ENCODE measurements at places on chromosomes 2 and 18.

DNA sequence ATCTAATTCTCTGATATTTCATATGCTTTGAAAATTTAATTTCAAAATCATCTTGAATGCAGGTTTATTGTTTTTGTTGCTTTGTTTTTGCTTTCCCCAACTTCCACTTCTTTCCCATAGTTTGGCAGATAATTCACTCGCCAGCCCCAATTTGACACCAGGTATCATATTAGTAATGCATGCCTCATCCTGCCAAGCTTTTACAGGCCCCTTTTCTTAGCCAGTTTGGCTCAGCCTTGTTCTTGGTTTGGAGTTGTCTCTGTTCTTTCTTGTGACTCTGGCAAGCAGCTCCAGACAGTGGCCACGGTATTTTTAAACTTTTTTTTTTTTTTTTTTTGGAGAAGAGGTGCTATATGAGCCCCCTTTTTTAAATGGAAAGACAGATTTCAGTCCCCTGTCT lies 65.3 kb downstream of the PMS1 start:
- no peak for DNase-seq

GRCh38 chr2:2799151-2799697 lies 468.1 kb upstream of the MYT1L start:
- no peak for DNase-seq

DNA sequence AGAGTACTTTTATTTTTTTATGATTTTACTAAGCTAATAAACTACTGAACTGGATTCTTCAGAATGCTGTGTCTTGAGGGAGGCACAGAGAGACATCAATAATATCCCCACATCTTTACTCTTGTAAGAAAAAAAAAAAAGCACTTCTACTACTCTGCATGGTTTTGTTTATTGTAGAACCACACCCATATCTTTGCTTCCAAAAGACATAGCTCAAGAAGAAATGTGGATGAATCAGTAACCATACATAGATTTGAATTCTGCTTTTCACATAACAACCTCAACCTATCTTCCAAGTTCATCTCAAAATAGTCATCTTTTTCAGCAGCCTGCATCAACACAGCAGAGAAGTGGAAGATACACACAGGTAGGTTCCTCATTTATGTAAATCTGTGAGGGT lies 12.2 kb upstream of the COL5A2 start:
- no peak for DNase-seq

DNA sequence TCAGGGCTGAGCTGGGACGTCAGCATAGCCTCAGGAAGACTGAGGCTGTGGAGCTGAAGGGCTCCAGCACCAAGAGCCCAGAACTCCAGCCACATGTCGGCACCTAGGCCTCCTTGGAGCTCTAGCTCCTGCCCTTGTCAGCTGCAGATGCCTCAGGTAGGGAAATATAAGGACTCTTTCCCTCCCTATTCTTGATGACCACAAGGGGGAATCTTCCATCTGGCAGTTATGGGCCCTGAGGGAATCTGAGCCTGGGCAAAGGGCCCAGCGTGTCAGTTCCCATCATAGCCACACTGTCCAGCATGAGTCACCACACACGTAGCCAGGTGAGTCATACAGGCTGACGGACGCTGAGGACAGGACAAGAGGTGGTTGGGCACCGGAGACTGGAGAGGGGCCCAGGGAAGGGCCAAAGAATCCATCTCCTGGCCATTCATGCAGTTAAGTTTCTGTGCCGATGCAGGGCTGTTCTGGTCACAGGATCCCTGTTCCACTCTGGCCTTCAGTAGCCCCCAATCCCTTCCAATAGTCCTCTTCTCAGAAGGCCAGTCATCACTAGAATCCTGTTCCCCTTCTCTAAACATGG lies 1.8 kb downstream of the MPV17 start:
- no peak for DNase-seq

DNA sequence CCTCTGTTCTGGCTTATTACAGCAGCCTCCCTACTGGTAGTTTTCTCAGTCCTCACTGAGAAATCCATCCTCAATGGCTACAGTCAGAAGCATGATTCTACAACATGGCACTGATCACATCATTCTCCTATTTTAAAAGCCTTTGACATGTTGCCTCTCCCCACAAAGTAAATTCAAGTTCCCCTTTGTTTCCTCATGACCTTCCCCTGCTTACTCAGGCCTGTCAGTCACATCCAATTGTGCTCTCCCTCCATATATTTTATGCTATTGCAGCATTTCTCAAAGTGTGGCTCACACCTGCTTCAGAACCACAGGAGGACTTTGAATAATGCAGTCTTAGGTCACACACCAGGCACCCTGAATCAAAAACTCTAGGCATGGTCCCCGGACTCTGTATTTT lies 124.6 kb downstream of the SPOPL start:
- no peak for DNase-seq

DNA sequence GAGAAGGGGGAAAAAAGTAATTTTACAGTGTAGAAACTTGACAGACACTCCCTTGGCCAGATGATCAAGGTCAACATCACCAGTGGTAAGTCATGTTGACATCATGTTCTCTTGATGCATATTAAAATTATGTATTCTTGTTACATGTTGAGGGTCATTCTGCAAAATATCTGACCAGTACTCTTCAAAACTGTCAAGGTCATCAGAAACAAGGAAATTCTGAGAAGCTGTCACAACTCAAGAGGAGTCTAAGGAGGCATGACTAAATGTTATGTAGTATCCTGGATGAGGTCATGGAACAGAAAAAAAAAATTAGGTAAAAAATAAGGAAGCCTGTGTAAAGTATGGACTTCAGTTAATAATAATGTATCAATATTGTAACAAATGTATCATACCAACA lies 6.3 kb downstream of the SGPP2 start:
- DNase-seq: no peak

- DNase-seq: no peak
These were observed 42.4 kb upstream of the GBX2 start for GRCh38 chr2:236210536-236210935.

- DNase-seq: no peak
These were observed 10.4 kb downstream of the CIB4 start for GRCh38 chr2:26630669-26631360.

GRCh38 chr18:62437235-62438017 lies 85.4 kb upstream of the ZCCHC2 start:
- no peak for DNase-seq

- DNase-seq: no peak
These were observed 212.7 kb upstream of the COPS8 start for GRCh38 chr2:236872981-236873380.

GRCh38 chr18:53864770-53865169 lies 359.7 kb downstream of the MBD2 start:
- DNase-seq: no peak

DNA sequence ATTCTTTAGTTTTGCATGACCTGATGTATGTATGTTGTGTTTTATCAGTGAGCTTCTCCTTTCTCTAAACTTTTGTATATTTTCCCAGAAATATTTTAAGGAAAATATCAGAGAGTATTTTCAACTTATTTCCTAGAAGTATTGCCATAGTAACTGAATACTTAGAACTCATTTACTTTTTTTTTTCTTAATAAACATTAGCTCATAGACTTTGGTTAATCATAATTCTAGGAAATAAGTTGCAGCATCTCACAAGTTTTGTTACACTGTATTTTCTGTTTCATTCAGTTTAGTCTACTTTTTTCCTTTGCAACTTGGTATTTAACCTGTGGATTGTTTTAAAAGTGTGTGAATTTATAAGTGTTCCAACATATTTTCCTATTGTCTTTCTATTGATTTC lies 27.5 kb downstream of the SMCHD1 start:
- DNase-seq: no peak

DNA sequence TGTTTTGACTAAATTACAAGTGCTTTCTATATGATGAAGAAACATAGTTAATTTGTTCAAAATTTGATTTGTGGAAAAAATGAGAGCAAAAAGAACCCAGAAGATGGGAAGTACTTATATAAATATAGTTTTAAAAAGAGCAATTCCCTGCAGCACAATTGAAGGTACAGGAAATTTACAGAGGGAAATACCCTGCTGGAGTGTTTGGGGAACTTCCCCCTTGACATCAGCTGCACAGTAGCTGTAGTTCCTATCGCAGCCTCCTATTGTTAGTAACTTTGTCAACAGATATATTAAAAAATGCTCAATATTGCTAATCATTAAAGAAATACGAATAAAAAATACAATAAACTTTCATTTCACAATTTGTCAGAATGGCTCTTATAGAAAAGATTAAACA lies 1118.8 kb upstream of the ZEB2 start:
- no peak for DNase-seq

DNA sequence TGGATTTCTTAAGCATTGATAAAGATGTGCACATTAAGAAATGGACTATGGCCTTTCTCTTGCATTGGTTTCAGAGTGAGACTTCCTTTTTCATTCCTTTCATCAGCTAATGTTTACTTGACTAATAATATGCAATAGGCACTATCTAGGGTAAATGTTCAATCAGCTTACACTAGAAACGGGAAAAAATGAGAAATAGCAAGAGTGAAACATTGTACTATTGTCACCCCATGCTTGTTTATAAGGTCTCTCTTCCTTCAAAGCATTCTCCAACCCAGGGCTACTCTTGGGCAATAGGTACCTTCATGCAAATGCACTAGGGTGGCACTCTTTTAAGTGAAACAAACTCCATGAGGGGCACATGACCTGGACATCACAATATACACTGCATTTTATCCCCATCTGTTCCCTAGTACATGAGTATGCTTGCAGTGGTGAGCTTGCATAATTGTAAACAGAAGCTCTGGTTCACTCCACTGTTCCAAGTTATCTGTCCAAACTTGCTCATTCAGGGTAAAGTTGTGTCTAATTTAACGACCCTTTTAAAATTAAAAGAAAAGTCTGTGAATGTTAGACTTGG lies 402.3 kb downstream of the ERBB4 start:
- DNase-seq: no peak

- DNase-seq: peak; percentile 13
These were observed 2.0 kb downstream of the IKZF2 start for GRCh38 chr2:213149294-213149875.

- DNase-seq: no peak
These were observed 77.8 kb downstream of the DNER start for GRCh38 chr2:229636571-229636970.

- no peak for DNase-seq
These were observed 4.6 kb upstream of the SERTAD2 start for GRCh38 chr2:64658269-64658668.

DNA sequence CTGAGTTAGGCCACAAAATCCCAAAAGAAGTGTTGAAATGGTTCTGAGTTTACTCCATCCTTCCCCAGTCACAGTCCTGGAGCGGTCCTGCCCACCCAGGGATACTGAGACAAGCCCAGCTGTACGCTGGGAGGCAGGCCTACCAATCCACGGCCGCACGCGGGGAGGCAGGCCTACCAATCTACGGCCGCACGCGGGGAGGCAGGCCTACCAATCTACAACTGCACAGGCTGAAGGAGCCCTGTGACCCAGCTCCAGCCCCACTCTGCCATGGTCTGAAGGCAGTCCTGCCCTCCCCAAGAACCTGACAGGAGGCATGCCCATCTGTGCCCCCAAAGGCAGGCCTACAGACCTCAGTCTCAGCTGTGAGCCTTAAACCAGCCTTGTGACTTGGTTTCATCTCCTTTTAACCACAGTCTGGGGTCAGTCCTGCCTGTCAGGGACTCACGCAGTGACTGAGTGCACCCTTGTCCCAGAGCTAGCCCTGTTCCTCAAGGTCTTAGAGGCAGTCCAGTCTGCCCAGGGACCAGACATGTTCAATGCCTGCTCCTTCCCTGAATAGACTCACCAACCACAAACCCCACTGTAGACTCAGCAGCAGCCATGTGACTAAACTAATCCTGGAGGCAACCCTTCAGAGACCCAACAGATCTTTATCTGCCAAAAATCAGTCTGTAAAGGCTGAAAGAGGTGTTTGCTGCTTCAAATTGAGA lies 36.8 kb downstream of the GPC1 start:
- no peak for DNase-seq

GRCh38 chr2:86441392-86441881 lies 266 bp downstream of the KDM3A start:
- DNase-seq: no peak

DNA sequence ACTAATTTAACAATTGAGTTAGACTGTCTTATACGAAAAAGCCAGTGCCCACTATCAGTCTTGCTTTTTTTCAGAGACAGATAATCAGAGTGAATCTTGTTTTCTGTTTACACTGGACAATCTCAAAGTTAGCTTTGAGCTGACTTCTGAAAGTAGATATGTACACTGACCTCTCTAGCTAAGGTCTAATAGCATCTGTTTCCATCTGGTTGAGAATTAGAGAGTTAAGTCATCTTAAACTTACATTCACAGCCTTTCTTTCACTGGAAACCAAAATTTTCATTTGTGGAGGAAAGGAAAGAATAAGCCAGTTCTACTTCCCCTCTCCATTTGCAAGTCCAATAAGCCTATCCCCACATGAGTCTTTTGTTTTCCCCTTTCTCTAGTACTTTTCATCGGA lies 89.3 kb downstream of the VRK2 start:
- no peak for DNase-seq

DNA sequence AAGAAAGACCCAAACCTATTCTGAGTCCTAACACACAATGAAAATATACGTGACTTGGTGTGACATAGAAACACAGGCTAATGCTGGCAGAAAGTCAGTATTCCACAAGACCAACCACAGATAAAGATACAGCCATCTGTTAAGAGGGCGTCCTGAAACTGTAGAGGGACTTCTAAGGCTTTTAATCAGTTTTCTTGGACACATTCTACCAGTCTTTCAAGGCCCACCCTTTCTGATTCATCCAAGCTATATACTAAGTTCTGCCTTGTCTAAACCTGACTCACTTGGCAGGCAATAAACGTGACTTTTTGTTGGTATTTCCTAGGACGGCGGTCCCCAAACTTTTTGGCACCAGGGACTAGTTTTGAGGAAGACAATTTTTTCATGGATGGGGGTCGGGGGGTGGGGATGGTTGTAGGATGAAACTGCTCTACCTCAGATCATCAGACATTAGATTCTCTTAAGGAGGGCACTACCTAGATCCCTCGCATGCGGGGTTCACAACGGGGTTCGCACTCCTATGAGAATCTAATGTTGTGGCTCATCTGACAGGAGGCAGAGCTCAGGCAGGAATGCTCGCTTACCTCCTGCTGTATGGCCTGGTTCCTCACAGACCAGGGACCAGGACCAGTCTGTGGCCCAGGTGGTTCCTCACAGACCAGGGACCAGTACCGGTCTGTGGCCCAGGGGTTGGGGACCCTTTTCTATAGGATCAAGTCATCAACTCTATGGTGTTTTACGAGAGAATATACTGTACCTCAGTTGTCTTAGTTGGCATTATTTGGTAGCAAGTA lies 61.4 kb downstream of the SP3 start:
- no peak for DNase-seq

DNA sequence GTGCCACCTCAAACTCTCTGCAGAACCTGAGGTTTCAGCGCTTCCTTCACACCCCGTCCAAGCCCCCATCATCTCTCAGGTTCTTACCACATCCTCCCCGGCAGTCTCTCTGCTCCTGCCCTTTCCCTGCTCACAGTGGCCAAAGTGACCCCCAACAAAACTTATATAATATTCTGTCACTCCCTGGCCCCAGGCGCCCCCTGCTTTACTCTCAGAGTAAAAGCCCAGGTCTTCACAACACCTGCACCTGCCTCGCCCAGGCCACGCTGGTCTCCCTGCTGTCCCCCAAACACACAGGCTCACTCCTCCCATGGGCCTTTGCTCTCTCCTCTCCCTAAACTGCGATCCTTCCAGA lies 6.4 kb downstream of the ITGB1BP1 start:
- DNase-seq: no peak

Data from hindlimb muscle (tissue), 1 donor.